Glutamatergic neuron (in vitro differentiated cells): ENCODE measurements at places on chromosomes 5 and 9. TPM values are rescaled to one million over a fixed set of nuclear protein-coding genes. Genes with fewer than 3 reads are reported as not detected.
A peak's percentile ranks its signal among the peaks of the same experiment; 100 is the strongest.

TAF1L gene
- not detected for total RNA-seq

- H3K4me1 ChIP-seq = peaks cover 4% of the 10 kb centered on the region
- no peaks in the 10 kb centered on the region for H3K36me3 ChIP-seq
- no peak overlapping the region for H3K4me3 ChIP-seq
- H3K27ac ChIP-seq = no peak overlapping the region
- peaks cover 12% of the 10 kb centered on the region for H3K27me3 ChIP-seq
- DNase-seq = peak; percentile 70
These were observed 29.3 kb downstream of the CDHR2 start for GRCh38 chr5:176578391-176578808.

DNA sequence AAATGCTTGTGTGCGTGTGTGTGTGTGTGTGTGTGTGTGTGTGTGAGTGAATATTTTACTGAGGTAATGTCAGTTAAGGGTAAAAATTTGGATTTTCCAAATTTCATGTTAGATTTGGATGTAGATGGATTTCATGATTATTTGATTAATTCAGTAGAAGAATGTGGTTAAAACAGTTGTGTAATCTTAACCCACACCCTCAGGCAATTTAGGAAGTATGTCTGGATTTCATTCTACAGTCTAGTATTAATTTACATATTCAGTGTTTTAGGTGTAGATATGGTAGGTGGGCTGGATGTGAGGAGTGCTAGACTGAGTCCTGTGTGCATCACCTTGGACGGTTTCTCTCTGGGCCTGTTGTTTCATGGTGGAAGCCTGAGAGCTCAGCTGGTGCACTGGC is 99.1 kb upstream of the CKMT2 start:
- no peak overlapping the region for H3K4me3 ChIP-seq
- no peaks in the 10 kb centered on the region for H3K4me1 ChIP-seq
- no peak for DNase-seq

PCDHGB2 gene
- total RNA-seq = 8.9 TPM

ADRA1B gene
- 0.66 TPM for total RNA-seq

RNF180 gene
- 9.1 TPM for total RNA-seq

GRCh38 chr5:115033861-115034260 is 135.8 kb downstream of the TRIM36 start:
- H3K4me1 ChIP-seq = no peaks in the 10 kb centered on the region
- H3K36me3 ChIP-seq = no peaks in the 10 kb centered on the region
- no peak overlapping the region for H3K27ac ChIP-seq
- H3K27me3 ChIP-seq = peaks cover 2% of the 10 kb centered on the region
- peak; percentile 28 for DNase-seq

GRCh38 chr5:171342362-171343111 is 33.5 kb downstream of the TLX3 start:
- no peaks in the 10 kb centered on the region for H3K36me3 ChIP-seq
- H3K27ac ChIP-seq = no peak overlapping the region
- peaks cover 2% of the 10 kb centered on the region for H3K27me3 ChIP-seq
- H3K4me1 ChIP-seq = peaks cover 11% of the 10 kb centered on the region
- no peak overlapping the region for H3K4me3 ChIP-seq

DNA sequence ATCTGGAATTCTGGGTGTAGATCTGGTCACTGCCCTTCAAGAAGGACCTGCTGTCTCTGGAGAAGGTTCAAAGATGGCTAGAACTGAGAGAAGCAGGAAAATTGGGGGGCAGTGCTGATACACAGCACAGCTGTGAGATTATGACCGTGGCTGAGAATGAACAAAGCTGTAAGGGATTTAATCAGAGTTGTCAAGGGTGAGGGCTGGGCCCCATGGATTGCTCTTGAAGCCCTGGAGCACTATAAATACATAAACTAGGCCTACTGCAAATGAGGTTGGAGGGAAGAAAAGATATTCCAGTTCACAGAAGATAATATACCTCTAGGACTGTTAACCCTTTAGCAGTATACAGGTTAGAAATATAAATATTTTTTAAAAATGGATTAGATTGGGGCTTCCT is 86.3 kb upstream of the KLF9 start:
- H3K4me1 ChIP-seq = no peaks in the 10 kb centered on the region
- H3K36me3 ChIP-seq = no peaks in the 10 kb centered on the region
- H3K4me3 ChIP-seq = no peak overlapping the region
- no peak for DNase-seq
- H3K27me3 ChIP-seq = no peaks in the 10 kb centered on the region

- H3K27me3 ChIP-seq = peaks cover 11% of the 10 kb centered on the region
- H3K36me3 ChIP-seq = no peaks in the 10 kb centered on the region
- DNase-seq = no peak
- no peak overlapping the region for H3K4me3 ChIP-seq
- H3K4me1 ChIP-seq = peaks cover 9% of the 10 kb centered on the region
These were observed 60.7 kb upstream of the SYNPO start for GRCh38 chr5:150579462-150580400.

GRCh38 chr5:146548781-146549449 is 32.9 kb upstream of the GPR151 start:
- no peak overlapping the region for H3K27ac ChIP-seq
- H3K36me3 ChIP-seq = no peaks in the 10 kb centered on the region
- H3K4me3 ChIP-seq = no peak overlapping the region
- DNase-seq = no peak

BNIP1 gene
- total RNA-seq = 12.5 TPM

- peaks cover 2% of the 10 kb centered on the region for H3K27me3 ChIP-seq
- H3K4me3 ChIP-seq = no peak overlapping the region
- no peaks in the 10 kb centered on the region for H3K36me3 ChIP-seq
- no peaks in the 10 kb centered on the region for H3K4me1 ChIP-seq
- H3K27ac ChIP-seq = no peak overlapping the region
These were observed 285.8 kb upstream of the PCSK5 start for GRCh38 chr9:75604661-75605060.

DNA sequence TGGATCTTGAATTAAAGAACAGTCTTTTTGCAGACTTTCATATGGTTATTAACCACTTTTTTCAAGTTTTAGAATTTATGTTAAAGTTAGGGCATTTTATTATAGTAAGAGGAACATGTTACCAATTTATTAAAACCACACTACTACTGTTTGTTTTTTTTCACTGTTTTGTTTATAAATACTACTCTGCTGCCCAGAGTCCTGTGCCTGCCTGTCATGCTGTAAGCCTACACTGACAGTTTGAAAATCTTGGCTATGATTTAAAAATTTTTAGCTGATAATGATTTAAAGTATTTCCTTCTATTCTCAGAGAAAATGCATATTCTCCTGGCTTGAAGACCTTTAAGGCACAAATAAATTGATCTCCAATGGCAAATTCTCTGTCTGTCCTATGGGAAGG is 128.7 kb downstream of the RPS23 start:
- DNase-seq = no peak
- no peaks in the 10 kb centered on the region for H3K27me3 ChIP-seq
- H3K36me3 ChIP-seq = no peaks in the 10 kb centered on the region
- H3K27ac ChIP-seq = no peak overlapping the region
- no peak overlapping the region for H3K4me3 ChIP-seq
- peaks cover 12% of the 10 kb centered on the region for H3K4me1 ChIP-seq

STK32A gene
- 3.2 TPM for total RNA-seq

CCDC152 gene
- 13.4 TPM for total RNA-seq

GRCh38 chr5:65072850-65073249 is 304.1 kb downstream of the CWC27 start:
- peak overlapping the region; percentile 31 for H3K4me3 ChIP-seq
- peaks cover 22% of the 10 kb centered on the region for H3K4me1 ChIP-seq
- H3K36me3 ChIP-seq = no peaks in the 10 kb centered on the region
- no peak for DNase-seq
- H3K27me3 ChIP-seq = no peaks in the 10 kb centered on the region

- H3K4me1 ChIP-seq = no peaks in the 10 kb centered on the region
- H3K4me3 ChIP-seq = no peak overlapping the region
- H3K27ac ChIP-seq = no peak overlapping the region
- no peaks in the 10 kb centered on the region for H3K27me3 ChIP-seq
- no peaks in the 10 kb centered on the region for H3K36me3 ChIP-seq
- no peak for DNase-seq
These were observed 412.1 kb downstream of the CYLC2 start for GRCh38 chr9:103407260-103407659.

DNA sequence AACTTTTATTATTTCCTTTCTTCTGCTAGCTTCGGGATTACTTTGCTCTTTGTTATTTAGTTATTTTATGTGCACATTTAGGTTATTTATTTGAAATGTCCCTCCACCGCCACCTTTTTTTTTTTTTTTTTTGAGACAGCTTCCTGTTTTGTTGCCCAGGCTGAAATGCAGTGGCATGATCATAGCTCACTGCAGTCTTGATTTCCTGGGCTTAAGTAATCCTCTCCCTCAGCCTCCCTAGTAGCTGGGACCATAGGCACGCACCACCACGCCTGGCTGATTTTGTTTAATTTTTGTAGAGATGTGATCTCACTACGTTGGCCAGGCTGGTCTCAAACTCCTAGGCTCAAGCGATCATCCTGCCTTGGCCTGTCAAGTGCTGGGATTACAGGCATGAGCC is 38.5 kb downstream of the RIC1 start:
- H3K4me1 ChIP-seq = no peaks in the 10 kb centered on the region
- H3K27ac ChIP-seq = no peak overlapping the region
- no peaks in the 10 kb centered on the region for H3K27me3 ChIP-seq
- no peak for DNase-seq
- no peak overlapping the region for H3K4me3 ChIP-seq

GRCh38 chr9:137744632-137745183 is 125.9 kb downstream of the EHMT1 start:
- H3K27ac ChIP-seq = no peak overlapping the region
- H3K27me3 ChIP-seq = peaks cover 14% of the 10 kb centered on the region
- peaks cover 22% of the 10 kb centered on the region for H3K4me1 ChIP-seq
- H3K4me3 ChIP-seq = no peak overlapping the region

GRCh38 chr5:172044631-172045314 is 38.3 kb upstream of the FBXW11 start:
- peak overlapping the region; percentile 91 for H3K27ac ChIP-seq
- no peak for DNase-seq
- peak overlapping the region; percentile 45 for H3K4me3 ChIP-seq
- peaks cover 6% of the 10 kb centered on the region for H3K27me3 ChIP-seq
- peaks cover 29% of the 10 kb centered on the region for H3K4me1 ChIP-seq

DNA sequence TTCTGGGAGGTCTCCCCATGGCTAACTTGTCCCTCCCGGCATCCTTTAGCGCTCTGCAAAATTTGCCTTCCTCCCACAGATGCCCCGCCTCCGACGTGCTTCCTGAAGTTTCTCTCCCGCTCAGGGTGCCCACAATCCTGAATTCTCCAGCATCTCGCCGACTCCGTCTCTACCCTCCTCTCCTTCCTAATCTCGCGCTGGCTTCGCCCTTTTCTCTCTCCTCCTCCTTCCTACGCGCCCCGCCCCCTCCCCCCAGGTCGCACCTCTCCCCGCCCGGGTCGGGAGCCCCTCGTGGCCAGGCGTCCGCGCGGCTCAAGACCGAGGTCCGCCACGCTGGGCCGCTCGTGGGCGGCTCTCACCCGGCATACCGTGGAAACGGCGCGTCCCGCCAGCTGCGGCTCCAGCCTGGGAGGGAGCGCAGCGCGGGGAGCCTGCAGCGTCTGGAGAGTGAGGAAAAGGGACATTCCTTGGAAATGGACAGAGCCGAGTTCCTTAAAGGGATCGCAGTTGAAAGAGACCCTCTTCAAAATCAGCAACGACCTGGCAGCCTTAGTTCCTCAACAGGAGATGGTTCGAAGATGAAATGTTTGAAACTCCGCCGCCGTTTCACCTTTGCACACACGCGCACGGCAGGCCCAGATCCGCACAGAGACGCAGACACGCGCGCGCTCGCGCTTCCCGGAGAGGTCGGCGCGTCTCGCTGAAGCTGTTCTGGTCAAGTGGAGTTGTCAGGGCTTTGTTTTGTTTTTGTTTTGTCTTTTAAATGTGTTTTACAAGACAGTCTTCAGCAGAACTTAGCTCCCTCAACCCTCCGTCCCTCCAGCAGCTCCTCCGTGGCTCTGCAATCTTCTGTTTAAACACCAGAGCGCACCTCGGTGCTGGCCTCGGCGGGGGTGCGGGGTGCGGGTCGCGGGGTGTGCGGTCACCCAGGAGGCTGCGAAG is 5.0 kb upstream of the IRX2 start:
- peak overlapping the region; percentile 81 for H3K27ac ChIP-seq
- H3K36me3 ChIP-seq = no peaks in the 10 kb centered on the region
- peaks cover 28% of the 10 kb centered on the region for H3K27me3 ChIP-seq
- peak overlapping the region; percentile 96 for H3K4me3 ChIP-seq
- peaks cover 32% of the 10 kb centered on the region for H3K4me1 ChIP-seq

IFNK gene
- total RNA-seq = not detected

GGTA1 gene
- total RNA-seq = not detected

DNA sequence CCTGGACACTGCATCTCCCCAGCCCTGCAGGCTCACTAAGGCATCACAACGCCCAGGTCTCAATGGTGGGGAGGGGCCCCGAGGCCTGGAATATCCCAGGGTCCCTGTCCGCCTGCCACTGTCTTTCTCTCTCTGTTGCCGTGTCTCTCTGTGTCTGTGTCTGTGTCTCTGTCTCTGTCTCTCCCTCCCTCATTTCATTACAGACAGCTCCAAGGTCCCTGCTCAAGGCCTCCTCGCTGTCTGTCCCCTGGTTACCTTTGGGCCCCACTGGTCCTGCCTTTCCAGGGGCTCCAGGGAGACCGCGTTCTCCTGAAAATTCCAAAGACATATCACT is 3.2 kb downstream of the FCN1 start:
- peaks cover 8% of the 10 kb centered on the region for H3K36me3 ChIP-seq
- no peak overlapping the region for H3K27ac ChIP-seq
- peaks cover 5% of the 10 kb centered on the region for H3K27me3 ChIP-seq
- no peak for DNase-seq
- H3K4me3 ChIP-seq = no peak overlapping the region

MACIR gene
- 6.8 TPM for total RNA-seq

- peaks cover 10% of the 10 kb centered on the region for H3K4me1 ChIP-seq
- no peak overlapping the region for H3K4me3 ChIP-seq
These were observed 98.6 kb downstream of the PAM start for GRCh38 chr5:102853680-102854079.

DNA sequence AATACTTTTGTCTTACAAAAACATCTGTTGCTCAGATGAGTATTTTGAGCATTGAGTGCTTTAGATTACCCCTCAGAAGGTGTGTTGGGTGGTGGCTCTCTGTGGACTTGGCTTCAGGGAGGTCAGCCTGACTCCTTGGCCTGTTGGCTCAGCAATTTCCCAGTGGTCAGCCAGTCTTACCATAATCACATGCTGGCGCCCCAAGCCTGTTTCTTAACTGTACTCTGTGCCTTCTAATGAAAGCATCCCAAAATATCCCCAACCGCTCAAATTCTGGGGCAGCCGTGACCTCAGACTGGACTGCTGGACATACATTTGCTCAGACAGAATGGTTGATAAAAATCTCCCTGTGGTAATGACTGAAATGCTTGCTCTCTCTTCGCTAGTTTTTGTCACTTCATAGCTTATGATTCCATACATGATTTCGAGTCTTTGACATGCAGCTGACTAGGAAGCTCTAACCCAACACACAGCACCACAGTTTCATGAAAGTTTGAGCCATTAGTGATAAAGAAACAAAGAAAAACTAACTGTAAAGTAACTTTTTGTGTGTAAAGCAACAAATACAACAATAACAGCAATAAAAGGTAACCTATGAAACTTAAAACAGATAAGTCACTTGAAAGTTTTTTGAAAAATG is 562.2 kb upstream of the MEF2C start:
- no peaks in the 10 kb centered on the region for H3K36me3 ChIP-seq
- H3K4me1 ChIP-seq = peaks cover 36% of the 10 kb centered on the region
- no peak overlapping the region for H3K27ac ChIP-seq
- H3K27me3 ChIP-seq = no peaks in the 10 kb centered on the region
- H3K4me3 ChIP-seq = no peak overlapping the region

GRCh38 chr9:99966716-99967115 is 60.3 kb downstream of the STX17 start:
- no peaks in the 10 kb centered on the region for H3K36me3 ChIP-seq
- H3K27ac ChIP-seq = no peak overlapping the region
- peaks cover 2% of the 10 kb centered on the region for H3K27me3 ChIP-seq
- DNase-seq = no peak

KCNV2 gene
- total RNA-seq = not detected

GRCh38 chr9:77783518-77783917 is 135.4 kb upstream of the GNA14 start:
- no peaks in the 10 kb centered on the region for H3K27me3 ChIP-seq
- H3K4me1 ChIP-seq = peaks cover 4% of the 10 kb centered on the region
- H3K27ac ChIP-seq = no peak overlapping the region
- H3K4me3 ChIP-seq = no peak overlapping the region
- no peak for DNase-seq

SIT1 gene
- total RNA-seq = 3.4 TPM
